ENCODE measurements at places on chromosomes 5 and 9.

- DNase-seq = no peak
Measured at GRCh38 chr5:93039888-93040287, 541.1 kb downstream of the NR2F1-AS1 start.

GRCh38 chr5:131384616-131385214, 120.9 kb downstream of the CDC42SE2 start:
- DNase-seq = peak; percentile 47

GRCh38 chr5:10801931-10802666, 41.1 kb upstream of the DAP start:
- DNase-seq = no peak

- no peak for DNase-seq
Measured at GRCh38 chr5:143045062-143045461, 274.9 kb downstream of the ARHGAP26 start.

DNA sequence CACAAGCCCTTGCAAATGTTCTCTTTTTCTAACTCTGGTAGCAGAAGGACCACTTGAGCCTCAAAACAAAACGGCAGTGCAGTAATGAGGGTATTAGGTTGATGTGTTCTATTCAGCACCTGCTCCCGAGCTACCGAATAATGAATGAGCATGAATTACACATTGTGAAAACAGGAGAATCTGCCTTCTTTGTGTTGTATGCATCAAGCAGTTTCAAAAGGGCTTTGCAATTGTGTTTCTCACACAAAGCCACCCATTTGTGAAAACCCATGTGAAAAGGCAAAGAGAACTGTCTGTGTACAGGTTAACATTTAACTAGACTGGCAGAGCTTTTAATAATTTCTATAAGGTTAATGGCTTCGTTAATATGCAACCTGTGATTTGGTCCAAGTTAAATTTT, 97.8 kb downstream of the STK32A start:
- DNase-seq = no peak

GRCh38 chr9:109935406-109936087, 155.5 kb downstream of the PALM2AKAP2 start:
- DNase-seq = no peak

- no peak for DNase-seq
Measured at GRCh38 chr9:111237447-111237846, 92.6 kb downstream of the OR2K2 start.

- DNase-seq = peak; percentile 76
Measured at GRCh38 chr9:90102292-90102901, 497.6 kb downstream of the GADD45G start.

DNA sequence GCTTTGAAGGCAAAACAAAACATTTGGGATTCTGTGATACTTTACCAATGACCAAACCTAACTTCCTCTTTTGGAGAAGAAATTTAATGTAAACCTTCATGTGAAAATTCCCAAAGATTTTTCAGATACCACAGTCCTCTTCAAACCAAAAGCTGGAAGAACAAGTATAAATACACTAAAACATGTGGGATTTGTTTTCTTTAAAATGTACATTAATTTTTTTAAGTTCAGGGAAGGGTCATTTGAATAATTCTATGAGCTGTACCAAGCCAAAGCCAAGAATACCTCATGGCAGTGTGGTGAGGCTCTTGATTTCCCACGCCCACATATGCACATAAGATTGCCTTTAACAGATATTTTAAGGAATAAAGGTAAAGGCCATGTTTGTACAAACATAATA, 28.4 kb upstream of the ITGA1 start:
- no peak for DNase-seq

DNA sequence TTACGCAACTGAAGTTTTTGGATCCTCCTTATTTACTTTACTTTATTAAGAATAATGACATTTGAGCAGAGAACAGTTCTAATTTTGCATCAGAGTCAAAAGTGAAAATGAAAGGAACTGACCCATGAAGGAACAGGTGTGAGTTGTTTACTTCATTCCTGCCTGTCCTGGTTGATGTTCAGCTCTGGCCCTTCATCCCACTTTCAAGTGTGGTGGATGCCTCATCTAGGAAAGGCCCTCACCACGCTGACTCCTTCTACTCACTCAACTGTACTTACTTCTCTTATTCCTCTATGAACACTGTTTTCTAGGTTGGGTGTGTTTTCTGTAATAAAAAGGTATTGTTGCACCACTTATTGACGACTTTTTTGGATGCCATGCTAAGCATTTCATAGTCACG, 61.8 kb upstream of the PLEKHG4B start:
- no peak for DNase-seq

- DNase-seq = no peak
Measured at GRCh38 chr5:31850981-31851689, 212.2 kb downstream of the PDZD2 start.

DNA sequence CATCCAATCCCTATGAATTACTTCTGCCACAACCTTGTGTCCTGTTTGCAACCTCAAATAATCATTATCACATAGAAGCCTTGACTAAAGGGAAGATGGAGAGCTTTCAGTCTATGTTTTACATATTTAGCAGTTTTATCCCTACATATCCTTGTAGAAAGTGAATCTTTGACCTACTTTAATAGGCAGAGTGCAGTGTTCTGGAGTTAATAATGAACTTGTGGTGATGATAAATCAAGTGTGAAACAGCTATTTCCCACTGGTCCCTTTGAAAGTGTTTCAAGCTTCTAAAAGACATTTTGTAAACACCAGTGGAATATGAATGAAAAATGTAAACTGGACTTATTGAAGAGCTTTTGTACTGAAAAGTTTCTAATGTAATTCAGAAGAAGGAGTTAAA, 406.7 kb downstream of the GABRG2 start:
- DNase-seq = no peak

DNA sequence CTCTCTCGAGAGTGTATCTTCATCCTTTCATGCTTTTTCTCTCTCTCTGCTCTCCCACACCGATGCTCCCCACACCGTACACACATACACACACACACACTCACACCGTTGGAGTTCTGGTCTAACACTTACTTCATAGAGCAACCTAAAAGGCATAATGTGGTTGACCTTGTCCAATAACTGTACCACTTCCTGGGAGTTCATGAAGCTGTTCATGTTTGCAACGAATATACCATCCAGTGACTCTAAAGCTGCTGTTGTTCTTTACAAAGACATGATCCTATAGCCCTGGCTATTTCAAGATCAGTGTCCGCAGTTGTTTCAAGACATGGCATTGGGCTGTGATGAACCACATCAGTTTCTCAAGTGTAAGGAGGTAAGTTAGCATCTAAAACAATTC, 10.0 kb downstream of the MEF2C start:
- no peak for DNase-seq

- no peak for DNase-seq
Measured at GRCh38 chr5:172687940-172688339, 46.9 kb downstream of the NEURL1B start.

DNA sequence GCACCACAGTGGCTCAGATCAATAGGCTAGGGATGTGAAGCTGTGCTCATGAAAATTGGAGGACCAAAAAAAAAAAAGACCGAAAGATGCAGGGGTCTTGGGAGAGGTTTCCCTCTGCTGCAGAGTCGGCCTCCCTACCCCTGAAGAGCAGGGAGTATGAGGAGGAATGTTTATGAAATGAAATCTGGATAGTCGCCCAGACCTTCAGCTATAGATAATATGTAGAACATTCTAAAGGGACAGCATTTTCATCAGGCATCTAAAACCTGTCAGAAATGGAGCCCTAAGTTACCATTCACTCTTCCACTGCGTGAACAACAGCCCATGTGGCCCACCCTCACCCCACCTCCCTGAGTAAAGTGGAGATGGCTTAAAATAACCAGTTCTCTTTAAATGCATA, 122.9 kb downstream of the TMEM174 start:
- no peak for DNase-seq

GRCh38 chr5:33010846-33011245, 299.7 kb downstream of the NPR3 start:
- DNase-seq = no peak

DNA sequence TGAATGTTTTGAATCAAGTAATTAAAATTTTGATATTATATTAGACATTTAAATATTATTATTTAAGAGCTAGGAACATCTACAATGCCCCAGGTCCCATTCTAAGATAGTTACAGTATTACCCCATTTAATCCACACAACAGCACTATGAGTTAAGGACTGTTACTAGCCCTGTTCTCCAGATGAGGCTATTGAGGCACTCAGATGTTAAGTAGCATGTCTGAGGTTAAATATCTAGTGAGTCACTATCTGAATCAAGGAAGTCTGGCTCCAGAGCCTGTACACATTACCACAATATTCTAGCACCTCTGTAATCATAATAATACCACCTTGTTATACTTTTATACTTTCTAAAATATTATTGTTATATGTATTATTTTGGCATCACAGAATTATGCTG, 304.6 kb downstream of the PDE4D start:
- DNase-seq = no peak

GRCh38 chr9:127229691-127230417, 34.7 kb upstream of the GARNL3 start:
- no peak for DNase-seq

DNA sequence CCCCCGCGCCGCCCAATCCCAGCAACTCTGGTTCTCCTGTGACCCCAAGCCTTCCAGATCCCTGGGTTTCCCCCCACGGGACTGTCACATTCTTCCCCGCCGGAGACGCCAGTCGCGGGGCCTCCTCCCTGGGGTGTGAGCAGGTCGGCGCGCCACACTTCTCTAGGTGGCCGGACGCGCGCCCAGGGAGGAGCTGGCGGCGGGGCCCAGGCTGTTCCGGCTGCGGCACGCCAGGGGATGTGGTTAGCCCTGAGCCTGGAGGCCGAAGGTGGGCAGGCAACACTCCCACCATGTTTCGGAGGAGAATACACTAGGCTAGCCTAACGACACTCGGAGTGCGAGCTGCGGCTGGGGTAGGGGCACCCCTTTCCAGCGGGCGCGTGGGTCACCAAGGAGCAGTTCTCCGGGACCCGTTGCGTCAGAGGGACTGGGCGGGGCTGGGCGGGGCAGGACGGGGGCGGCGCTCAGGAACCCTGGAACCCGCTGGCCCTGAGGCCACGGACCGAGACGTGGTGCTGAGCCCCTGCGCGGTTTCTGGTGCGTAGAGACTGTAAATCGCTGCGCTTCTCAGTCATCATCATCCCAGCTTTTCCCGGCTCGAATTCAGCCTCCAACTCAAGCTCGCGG, at the start of gene SLC27A6:
TSS of gene SLC27A6 (plus strand) at position 478 of the 627 bp plus-strand sequence. CDS start 650 bp downstream, outside the sequence.
- DNase-seq = peak; percentile 28

GRCh38 chr5:4137781-4138180, 542.1 kb downstream of the IRX1 start:
- DNase-seq = no peak

GRCh38 chr5:141668601-141669265, 13.3 kb downstream of the ARAP3 start:
- no peak for DNase-seq

- DNase-seq = peak; percentile 70
Measured at GRCh38 chr5:139708877-139709581, 60.9 kb downstream of the CXXC5 start.

- no peak for DNase-seq
Measured at GRCh38 chr5:179900711-179901110, 7.0 kb downstream of the TBC1D9B start.

DNA sequence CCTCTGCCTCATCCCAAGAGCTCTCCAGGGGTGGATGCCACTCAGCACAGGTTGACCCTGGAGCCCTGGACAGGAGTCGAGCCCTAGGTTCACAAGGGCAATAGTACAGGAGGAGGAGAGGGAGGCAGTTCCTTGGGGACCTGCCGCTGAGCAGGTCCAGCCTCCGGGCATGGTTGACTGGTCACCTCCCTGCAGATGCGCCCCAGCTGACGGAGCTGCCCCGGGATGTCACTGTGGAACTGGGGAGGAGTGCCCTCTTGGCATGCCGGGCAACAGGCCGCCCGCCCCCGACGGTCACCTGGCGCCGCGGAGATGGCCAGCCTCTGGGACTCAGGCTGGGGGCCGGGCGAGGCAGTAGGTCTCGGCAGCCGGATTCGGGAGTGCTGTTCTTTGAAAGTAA, 53.7 kb downstream of the HMCN2 start:
- no peak for DNase-seq

DNA sequence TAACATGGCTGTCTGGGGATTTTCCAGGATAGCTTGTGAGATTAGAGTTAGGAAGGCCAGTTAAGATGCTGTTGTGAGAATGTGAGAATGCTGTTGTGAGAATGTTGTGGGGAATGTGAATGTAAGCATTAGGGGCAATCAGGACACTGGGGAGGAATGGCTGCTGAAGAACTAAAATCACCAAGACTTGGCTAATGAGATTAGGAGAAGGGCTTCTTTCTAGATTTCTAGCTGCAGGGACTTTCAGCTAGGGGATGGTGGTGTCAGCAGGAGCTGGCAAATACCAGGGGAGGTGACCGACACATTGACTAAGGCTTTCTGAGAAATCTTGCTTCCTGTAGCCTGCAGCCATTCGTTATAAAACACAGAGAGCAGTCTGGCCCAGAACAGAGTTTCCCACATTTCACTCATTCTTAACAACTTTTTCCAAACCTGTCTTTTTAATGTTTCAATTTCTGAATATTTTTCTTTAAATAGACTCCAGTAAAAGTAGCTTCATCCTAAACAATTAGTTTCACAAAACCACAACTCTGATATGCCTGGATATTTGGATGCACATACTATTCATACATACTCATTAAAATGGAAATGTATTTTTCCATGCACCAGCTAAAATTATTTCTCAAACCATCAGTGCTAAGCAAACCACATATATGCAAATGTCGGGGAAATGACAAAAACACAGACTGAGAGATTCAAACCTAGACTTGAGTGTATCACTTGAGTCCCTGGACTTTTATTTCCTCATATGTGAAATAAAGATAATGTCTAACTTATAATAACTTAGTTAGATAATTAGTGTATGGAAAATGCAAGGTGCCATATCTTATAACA, 89.3 kb upstream of the TNC start:
- no peak for DNase-seq

- DNase-seq = no peak
Measured at GRCh38 chr9:108367188-108367587, 488.6 kb downstream of the ACTL7B start.
